ENCODE measurements at places on chromosomes 5 and 9. TPM values are rescaled to one million over a fixed set of nuclear protein-coding genes. Genes with fewer than 3 reads are reported as not detected.
A peak's percentile ranks its signal among the peaks of the same experiment; 100 is the strongest.

GRCh38 chr9:118364266-118365106, 660.3 kb downstream of the TLR4 start:
- no peak for DNase-seq

DNA sequence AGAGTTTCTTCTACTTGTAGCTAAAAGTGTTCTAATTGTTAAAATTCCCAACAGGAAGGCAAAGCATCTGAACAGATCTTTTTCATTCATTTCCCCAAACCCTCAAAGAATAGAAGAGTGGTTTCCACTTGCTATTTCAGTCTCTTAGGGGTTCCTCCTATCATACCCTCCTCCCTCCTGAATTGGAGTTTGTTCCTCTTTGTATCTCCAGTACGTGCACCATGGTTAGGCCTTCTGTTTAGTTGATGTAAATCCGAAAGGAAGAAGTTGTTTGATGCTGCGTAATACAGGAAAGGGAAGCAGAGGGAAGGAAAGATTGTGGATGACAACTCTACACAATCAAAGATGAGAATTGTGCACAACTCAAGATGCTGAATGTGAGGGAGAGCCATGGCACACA, 303.6 kb downstream of the PIK3R1 start:
- DNase-seq: no peak

DNA sequence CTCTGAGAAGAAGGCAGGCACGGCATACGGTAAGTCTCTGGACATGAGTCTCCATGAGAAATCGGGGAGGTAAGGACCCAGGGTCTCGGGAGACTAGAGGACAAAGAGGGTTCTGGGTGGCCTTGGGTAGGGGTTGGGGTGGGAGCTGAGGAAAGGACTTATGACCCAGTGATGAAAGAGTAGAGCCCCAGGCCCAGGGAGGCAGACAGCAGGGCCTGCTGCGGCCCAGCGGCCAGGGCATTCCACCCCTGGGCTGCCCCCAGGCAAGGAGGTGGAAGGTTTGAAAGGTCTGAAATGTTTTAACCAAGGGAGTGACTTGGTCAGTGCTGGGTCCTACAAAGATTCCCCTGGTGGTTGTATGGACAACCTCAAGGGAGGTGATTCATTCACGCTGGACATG, 89.1 kb downstream of the CRB2 start:
- DNase-seq: no peak

GRCh38 chr9:17536027-17536426, 42.8 kb upstream of the SH3GL2 start:
- DNase-seq: no peak

Gene SKIC3
- total RNA-seq: 118 TPM

Gene RAI14
- total RNA-seq: 174 TPM

DNA sequence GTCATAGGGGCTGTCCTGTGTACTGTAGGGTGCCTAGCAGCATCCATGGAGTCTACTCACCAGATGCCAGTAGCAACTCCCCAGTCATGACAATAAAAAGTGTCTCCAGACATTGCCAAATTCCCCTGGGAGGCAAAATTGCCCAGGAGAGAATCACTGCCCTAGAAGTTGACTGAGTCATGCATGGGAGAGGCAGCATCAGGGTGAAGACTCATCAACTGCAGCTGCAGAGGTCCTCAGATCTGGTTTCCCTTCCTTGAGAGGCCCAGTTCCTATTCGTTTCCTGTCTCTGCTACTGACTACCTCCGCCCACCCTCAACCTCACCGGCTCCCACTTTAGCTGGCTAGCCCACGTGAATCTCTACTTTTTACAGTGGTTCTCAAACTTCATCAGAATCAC, 88.6 kb upstream of the AGXT2 start:
- DNase-seq: peak; percentile 84

DNA sequence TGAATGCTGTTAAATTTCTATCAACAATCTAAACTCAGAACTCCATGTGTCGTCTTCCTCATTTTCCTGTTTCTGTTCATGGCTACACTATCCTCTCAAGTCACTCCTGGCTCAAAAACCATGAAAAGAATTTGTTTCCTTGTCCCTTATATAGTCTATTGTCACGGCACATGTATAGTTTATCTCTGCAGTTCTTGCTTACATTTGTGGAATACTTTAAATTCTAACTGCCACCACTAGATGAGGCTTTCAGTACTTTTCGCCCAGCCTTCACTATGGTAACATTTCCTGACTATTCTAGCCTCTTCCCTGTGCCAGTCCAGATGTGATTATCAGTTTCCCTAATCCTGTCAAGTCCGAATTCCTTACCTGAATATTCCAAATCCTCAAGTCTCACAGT, 34.6 kb downstream of the PKD2L2 start:
- DNase-seq: no peak

DNA sequence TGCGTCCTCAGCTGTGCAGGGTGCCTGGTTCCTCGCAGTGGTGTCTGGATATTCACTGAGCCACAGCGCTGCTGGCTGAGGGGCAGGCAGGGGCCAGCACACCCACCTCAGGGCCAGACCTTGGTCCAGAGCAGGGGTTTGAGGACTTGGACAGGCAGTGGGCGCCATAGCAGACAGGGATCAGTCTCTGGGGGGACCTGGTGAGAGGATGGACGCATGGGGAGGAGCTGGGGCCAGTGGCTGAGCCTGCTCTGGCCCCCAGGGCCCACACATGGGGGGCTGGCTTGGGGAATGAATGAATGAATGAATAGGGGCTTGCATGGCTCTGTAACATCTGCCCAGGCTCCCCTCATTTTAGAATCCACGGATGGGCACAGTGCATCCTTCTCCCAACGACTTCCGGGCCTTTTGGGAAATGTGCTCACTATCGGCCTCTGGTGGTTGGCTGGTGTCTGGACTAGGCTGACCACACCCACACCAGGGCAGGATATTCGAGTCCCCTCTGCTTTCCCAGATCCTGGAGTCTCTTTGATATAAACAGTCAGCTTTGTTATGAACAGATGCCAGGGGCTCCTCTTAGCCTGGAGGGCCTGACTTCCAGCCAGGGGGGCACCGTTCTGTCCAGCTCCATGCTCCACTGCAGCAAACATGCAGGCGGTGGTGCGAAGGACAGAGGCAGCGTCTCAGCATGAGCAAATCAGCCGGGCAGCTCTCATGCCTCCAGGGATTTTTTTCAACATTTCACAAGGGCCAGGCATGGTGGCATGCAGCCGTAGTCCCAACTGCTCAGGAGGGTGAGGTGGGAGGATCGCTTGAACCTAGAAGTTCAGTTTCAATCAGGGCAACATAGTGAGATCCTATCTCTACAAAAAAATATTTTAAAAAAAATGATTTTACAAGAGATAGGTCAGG, 62.6 kb downstream of the NEK6 start:
- DNase-seq: peak; percentile 46

GRCh38 chr5:36355516-36355915, 53.8 kb upstream of the RANBP3L start:
- no peak for DNase-seq

Measured in renal cortical epithelial cell (primary cell).